ENCODE measurements at places on chromosomes 16 and 17.
A peak's percentile ranks its signal among the peaks of the same experiment; 100 is the strongest.

- DNase-seq = no peak
Measured at GRCh38 chr16:25896411-25896810, 204.7 kb downstream of the HS3ST4 start.

- DNase-seq = peak; percentile 69
Measured at GRCh38 chr17:55770196-55770870, 19.5 kb downstream of the PCTP start.

GRCh38 chr16:31877876-31878642, 4.5 kb downstream of the ZNF267 start:
- DNase-seq = no peak

DNA sequence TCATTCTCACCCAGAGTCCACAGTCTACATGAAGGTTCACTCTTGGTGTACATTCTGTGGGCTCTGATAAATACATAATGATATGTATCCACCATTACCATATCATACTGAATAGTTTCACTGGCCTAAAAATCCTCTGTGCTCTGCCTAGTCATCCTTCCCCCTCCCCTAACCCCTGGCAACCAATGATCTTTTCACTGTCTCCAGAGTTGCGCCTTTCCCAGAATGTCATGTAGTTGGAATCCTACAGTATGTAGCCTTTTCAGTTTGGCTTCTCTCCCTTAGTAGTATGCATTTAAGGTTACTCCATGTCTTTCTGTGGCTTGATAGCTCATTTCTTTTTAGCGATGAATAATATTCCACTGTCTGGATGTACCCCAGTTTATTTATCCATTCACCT, 101.3 kb downstream of the NOG start:
- DNase-seq = no peak

DNA sequence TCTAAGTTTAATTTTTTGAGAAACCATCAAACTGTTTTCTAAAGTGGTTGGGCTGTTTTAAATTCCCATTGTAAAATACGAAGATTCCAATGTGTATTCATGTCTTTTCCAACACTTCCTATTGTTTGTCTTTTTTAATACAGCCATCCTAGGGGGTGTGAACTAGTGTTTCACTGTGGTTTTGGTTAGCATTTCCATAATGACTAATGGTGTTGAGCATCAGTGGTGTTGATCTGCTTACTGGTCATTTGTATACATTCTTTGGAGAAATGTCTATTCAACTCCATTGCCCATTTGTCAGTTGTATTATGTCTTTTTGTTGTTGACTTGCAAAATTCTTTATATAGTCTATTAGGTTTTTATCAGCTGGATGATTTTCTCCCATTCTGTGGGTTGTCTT, 239.2 kb upstream of the AXIN2 start:
- DNase-seq = no peak

DNA sequence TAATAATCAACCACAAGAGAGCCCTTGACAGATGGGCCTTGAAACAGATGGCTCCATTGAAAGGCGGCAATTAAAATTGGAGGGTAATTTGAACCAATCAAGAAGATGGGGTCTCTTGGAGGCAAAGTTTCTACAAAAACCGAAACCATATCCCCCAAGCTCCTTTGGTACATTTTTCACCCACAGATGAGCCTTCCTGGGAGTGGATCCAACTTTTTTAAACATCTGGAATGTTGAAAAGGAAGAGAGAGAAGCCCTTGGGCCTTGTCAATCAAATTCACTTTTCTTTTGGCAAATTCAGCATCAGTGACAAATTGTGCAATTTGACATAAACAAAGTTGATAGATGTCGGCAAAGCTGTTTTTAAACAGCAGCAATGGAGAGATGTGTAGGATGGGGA, 13.2 kb upstream of the NUP93 start:
- DNase-seq = no peak

DNA sequence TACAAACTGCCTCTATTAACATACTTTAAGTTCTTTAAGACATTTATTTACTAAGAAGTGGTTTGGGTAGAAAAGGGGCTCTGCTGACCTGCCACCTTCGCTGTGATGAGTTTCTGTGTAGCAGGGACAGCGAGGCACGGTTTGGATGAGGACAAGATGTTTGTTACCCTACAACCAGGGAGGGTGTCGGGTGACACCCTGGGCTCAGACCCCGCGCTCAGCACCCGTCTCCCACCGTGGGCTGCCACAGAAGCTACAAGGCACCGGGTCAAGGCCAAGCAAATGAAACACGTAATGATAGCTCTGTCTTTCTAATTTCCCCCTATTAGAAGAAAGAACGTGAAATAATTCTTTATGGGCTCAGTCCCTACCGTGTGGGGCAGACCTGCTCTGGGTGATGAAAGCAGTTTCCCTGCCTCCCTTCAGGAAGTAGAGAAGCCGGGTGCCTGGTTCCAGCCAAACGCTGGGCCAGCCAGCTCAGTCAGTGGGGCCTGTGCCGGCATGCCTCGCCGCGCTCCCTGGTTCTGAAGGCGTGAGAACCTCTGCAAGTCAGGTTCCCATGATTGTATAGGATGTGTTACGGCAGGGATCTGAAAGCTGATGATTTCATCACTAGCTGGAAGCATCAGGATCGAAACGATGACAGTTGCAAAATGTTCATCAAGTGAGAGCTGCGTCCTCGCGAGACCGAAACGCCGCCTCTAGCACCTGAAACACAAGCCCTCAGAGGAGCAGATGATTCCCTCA, 3.9 kb downstream of the ZNF750 start:
- no peak for DNase-seq

DNA sequence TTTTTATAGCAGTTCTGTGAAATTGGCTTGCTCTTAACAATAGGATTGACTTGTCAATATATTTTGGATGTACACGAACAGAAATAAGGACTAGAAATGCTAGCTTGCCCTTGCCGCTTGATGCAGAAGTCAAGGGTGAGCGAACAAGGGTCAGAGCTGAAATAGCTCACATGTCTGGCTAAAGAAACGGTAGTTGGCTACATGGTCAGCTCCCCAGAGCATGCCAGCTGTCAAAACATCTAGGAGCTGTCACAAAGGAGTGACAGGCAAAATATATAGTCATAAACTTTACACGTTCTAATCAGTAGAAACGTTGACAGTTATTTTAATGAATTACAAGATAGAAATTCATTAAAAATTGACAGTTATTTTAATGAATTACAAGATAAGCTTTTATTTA, 2.9 kb upstream of the MEIOB start:
- DNase-seq = no peak
